GM20000 (cell line): ENCODE measurements at places on chromosomes 5 and 9.
A peak's percentile ranks its signal among the peaks of the same experiment; 100 is the strongest.

DNA sequence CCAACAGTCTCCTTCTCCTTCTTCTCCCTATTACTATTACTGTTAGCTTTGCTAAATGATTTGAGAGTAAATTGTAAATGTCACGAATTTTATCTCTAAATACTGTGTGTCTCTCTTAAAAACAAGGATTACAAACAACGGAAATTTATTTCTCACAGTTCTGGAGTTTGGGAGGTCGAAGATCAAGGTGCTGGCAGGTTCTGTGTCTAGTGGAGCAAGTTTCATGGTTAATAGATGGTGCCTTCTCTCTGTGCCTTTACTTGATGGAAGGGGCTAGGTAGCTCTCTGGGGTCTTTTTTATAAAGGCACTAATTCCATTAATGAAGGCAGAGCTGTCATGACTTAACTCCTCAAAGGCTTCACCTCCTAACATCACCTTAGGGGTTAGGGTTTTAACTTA, 237.9 kb downstream of the MAN2A1 start:
- no peak for DNase-seq

DNA sequence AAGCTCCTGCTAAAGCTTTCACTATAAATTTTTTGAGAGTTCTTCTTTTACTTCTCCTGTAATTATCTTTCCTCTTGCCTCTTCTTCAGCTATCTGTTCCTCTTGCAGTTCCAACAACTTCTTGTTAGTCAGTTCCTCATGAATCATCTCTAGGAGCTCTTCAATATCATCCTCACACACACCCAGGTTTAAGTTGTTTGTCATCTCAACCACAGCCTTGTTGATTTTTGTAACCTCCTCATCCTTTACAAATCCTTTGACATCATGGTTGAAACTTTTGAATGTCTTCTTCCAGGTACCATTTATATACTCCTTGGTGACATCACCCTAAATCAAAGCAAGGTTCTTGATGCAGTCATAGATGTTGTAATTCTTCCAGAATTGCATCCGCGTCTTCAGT, 106.3 kb upstream of the MAMDC2 start:
- DNase-seq, result no peak

DNA sequence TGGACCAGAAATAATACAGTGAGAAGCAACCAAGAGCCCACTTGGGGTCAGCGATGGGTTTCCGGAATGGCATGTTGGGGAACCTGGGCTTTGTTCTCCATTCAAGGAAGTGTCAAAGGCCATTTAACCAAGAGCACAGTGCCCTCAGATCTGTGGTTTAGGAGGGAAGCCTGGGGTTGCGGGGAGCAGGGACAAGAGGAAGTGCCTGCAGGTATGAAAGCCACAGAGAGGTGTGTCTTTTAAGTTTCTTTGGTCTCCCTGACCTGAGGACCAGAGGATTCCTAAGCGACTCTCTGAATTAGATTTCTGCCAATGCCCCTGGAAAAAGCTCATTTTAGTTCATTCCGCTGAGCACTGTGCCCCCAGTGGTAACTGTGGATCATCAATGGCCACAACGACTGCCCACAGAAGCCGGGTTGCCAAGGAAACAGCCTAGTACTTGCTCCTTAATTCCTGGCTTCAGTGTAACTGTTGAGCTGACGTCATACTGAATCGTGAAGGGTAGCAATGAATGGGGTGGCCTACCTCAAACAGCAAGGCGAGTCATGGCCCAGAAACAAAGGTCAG, 107.3 kb upstream of the SPIN1 start:
- no peak for DNase-seq

DNA sequence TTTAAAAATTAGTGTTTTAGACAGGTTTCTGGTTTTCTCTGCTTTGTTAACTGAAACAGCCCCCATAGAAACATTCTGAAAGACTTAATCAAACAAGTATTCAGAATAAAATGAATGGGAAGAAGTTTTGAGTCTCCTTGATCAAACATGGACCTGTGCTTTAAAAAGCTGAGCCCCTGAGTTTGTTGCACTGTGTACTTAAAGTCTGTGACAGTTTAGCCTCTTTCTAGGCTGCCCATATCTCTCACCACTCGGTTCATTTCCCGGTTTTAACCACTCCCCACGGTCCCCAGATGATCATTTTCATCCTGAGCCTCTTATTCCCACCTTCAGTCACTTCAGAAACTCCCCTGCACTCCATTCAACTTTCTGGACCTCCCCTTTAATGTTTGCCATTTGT, 215.9 kb upstream of the DMRT1 start:
- no peak for DNase-seq

DNA sequence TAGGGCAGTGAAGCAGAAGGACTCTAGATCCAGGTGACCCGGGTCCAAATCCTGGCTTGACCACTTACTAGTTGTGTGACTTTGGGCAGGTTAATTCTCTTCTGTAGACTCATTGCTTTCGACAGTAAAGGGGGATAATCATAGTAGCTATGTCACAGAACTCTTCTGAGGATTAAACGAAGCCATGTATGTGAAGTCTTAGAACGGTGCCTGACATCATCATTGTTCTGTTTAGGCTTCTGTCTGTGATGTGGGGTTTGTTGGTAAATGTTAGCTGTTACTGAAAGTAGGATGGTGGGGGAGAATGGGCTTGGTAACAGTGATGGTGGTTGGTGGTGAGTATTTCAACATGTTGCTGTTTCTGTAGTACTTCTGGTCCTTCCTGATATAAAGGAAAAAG, 73.7 kb downstream of the MAP1B start:
- DNase-seq, result no peak

DNA sequence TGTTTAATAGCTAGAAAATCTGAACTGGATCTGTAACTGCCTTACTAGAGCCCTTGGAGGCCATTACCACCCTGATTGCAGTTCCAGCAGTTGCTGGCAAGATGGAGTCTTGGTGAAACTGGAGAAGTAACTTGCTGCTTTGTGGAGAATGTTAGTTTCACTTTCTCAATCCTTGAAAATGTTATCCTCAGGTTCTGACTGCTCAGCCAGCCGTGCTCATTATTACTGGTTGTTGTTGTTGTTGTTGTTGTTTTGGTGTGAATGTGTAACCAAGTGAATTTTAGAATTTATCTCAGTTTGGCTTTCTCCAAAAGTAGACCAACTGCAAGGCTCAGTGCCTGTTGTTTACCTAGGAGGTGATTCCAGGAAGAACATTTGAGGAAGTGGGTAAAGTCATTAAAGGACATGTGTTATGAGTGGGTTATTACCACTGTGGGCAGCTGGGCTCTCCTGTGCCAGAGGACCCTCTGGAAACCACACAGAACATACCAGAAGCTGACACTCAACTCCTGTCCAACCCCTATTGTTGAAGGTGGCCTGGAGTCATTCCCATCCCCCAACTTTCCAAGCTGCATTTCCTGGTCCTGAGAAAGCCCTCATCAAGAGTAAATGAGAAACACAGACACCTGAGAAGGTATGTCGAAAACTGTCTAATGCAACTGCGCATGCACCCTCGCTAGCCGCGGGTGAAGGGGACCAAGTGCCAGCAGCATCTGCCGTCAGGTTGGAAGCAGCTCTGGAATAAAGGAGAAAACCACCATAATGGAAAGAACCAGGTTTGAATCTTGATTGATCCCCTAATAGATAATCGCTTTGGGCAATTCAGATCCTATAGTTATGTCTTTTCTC, 111.6 kb downstream of the CMYA5 start:
- DNase-seq, result no peak

GRCh38 chr5:43313854-43314457, 744 bp upstream of the HMGCS1 start:
- DNase-seq, result no peak

DNA sequence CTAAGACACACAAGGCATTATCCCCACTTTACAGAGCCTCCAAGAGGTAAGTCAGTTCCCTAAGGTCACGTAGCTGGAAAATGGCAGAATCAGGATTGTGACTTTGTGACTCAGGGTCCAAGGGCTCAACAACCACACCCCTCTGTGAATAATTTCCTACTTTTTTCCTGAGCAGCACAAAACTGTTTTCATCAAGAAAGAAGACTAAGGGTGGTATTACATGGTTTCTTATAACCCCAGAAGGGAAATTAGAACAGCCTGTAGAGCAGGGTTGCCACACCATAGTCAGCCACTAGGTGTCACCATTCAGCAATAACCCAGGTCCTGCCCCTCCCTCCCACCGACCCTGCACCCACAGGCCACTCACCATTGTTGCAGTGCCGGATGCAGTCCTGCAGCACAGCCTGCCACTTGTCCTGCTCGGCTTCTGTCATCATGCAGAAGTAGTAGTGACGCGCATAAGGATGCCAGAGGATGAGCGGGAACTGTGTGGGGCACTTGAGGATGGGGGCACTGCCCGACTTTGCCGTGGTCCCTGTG, 72.1 kb downstream of the LRSAM1 start:
- no peak for DNase-seq

- no peak for DNase-seq
Observed at GRCh38 chr5:129899454-129899853, 4.8 kb upstream of the CHSY3 start.

GRCh38 chr5:131607418-131607817, 27.6 kb downstream of the RAPGEF6 start:
- DNase-seq, result no peak

- peak; percentile 6 for DNase-seq
Observed at GRCh38 chr5:120655828-120656435, 191.8 kb downstream of the PRR16 start.

DNA sequence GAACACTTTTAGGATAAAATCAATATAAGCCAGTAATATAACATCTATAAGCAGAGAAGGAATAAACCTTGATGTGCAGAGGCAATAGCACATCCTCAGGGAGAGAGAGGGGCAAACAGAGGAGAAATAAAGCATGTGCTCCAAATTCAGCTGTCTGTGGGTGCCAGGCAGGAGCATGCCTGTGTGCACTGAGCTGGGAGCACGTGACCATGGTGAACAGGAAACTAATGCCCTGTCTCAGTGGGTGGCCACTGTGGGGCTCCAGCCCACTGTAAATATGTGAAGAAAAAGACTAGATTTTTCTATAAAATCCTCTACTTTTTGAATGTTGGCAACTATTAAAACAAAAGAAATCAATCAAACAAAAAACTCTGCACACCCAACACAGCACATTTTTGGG, 55.3 kb downstream of the FYB1 start:
- no peak for DNase-seq

DNA sequence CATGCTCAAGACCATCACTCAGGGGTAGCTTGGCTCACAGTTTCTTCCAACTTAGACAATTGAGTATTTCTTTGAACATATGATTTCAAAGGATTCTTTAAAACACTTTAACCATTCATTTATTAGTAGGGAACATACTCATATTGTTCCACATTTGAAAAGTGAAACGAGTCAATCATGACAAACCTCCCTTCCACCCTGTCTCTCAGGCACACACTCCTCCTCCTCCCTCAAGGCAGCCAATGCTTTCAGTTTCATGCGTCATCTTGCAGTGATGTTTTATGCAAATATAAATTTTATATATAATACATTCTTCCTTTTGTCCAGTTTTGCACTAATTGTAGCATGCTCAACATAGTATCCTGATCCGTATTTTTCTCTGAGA, 126.0 kb upstream of the BOD1 start:
- peak; percentile 81 for DNase-seq

- DNase-seq, result no peak
Observed at GRCh38 chr9:19615036-19615624, 173.7 kb downstream of the SLC24A2 start.

DNA sequence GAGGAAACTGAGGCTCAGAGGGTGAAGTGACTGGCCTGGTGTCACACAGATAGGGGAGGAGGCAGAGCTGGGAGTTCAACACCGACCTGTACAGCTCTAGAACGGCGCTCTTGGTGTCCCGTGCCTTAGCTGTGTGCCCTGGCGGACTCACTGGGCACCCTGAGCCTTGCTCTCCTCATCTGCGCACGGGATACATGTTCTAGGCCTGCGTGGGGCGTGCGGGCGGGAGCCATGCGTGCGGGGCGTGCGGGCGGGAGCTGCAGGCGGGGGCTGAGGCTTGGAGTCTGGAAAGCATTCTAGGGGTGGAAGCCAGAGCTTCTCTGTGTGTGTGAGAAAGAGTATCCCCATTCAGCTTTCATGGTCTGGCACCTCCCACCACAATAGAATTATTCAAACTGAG, 165.3 kb downstream of the GAPVD1 start:
- DNase-seq, result no peak

DNA sequence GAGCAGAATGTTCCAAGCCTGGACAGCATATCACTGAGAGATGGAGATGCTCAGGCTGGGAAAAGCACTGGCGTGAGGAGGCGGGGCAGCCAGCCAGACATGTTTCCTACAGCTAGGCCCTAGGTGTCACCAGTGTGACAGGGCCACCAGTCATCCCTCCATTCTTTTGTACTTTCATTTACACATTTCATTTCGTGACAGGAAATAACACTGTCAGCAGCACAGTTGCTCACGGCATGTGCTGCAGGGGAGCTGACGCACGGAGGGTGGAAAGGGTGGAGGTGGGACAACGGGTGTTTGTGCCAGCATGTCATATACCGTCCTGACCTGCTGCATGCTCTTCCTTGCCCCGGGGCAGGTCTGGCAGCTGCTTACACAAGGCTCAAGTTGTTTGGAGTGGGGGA, 14.8 kb upstream of the CEMIP2 start:
- peak; percentile 36 for DNase-seq

GRCh38 chr9:134716067-134716466, 74.5 kb downstream of the COL5A1 start:
- no peak for DNase-seq

DNA sequence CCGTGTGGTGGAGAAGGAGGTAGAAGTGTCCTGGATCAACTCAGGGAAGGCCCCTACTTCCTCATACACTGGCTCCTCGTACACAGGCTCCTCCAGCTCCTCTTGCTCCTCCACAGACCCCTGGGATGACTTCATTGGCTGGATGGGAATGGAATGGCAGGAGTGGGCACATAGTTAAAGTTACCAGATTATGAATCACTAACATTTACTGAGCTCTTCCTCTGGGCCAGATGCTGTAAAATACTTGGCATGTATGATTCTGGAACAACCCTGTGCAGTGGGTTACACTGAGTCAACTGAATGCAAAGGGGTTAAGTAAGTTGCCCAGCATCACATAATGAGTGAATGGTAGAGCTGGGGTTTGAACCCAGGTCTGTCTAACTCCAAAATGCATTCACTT, 3.1 kb upstream of the FCHSD1 start:
- no peak for DNase-seq

- DNase-seq, result no peak
Observed at GRCh38 chr5:66415208-66415607, 181.0 kb upstream of the MAST4 start.

DNA sequence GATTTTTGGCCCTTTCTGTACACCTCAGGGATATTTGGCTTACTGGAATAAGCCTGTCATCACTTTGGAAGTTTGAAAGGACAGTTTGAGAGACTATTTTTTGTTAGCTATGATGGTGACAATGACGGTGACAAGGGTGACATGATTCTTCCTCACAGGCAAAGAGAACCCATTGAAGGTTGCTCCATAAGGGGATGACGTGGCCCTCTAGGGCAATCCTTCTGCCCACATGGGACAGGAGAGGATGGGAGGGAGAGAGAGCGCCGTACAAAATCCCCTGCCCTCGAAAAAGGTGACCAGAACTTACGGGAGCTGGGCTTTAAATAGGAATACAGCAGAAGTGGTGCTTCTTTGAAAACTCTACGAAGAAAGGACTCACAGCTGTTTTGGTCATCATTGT, 22.6 kb downstream of the HRH2 start:
- DNase-seq, result no peak
